ENCODE measurements at places on chromosomes 6 and 20. TPM values are rescaled to one million over a fixed set of nuclear protein-coding genes. Genes with fewer than 3 reads are reported as not detected.

DNA sequence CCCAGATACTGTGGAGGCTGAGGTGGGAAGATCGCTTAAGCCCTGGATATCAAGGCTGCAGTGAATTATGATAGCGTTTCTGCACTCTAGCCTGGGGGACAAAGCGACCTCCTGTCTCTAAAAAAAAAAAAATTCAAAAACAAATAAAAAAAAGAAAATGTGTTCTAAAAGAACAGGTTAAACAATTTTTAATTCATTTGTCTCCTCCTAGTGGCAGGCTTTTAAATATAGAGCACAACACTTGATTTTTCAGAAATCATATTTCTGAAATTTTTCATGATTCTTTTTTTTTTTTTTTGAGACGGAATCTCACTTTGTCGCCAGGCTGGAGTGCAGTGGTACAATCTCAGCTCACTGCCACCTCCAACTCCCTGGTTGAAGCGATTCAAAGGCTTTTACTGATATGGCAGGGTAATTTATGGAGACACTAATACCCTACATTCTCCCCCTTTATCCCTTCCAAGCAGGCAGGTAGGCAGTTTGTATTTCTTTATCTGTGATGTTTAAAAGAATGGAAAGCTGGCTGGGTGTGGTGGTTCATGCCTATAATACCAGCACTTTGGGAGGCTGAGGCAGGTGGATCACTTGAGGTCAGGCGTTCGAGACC is 8.7 kb upstream of the GTF3C6 start:
- DNase-seq, result peak; percentile 29

The SEMG1 gene
- polyA plus RNA-seq, result not detected

The FAM83D gene
- 0.12 TPM for polyA plus RNA-seq

DNA sequence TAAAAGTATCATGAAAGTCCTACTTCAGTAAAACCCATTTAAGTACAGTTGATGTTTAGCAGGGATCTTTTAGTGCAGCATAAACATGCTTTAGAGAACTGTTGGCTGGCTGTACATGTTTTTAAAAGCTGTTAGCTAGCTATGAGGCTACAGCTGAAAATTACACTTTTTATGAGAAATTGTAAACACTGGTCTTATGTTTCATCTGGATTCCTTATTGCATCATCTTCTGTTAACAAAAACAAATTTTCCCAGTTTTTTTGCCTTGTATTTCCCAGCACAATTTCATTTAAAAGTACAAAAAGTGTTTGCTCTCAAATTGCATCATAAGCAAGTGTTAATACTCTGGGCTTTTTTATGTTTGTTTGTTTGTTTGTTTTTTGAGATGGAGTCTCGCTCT is 18.3 kb upstream of the HLA-E start:
- no peak for DNase-seq

The GNMT gene
- not detected for polyA plus RNA-seq

The SMIM26 gene
- polyA plus RNA-seq, result 188 TPM

The MKKS gene
- polyA plus RNA-seq, result 25.9 TPM

All from naive B cell (primary cell).